Stimulated activated naive B cell treated with anti-CD40 and anti-IgM and Interleukin-4, amounts not matched to agents 10 μg/mL and 1 μg/mL and 100 μg/mL, for 72 hours (primary cell): ENCODE measurements at places on chromosomes 2 and 18.

GRCh38 chr2:127094509-127095366 is 12.2 kb downstream of the BIN1 start:
- no peak for DNase-seq

GRCh38 chr2:223909001-223909741 is 36.0 kb downstream of the WDFY1 start:
- DNase-seq = no peak

GRCh38 chr18:22346953-22347605 is 70.6 kb downstream of the CTAGE1 start:
- no peak for DNase-seq

- no peak for DNase-seq
These were observed 339.8 kb upstream of the TCF4 start for GRCh38 chr18:55927831-55928230.

- no peak for DNase-seq
These were observed 1.6 kb upstream of the NFE2L2 start for GRCh38 chr2:177265824-177266817.

- peak; percentile 82 for DNase-seq
These were observed 95.6 kb downstream of the CAPN13 start for GRCh38 chr2:30711646-30712085.

- DNase-seq = peak; percentile 8
These were observed at the start of gene KCNS3 for GRCh38 chr2:17878281-17879136. KCNS3 (plus strand) TSS chr2:17878667; CDS start chr2:17931009, 52,342 bp downstream.

GRCh38 chr2:119414894-119415293 is 16.8 kb upstream of the TMEM37 start:
- DNase-seq = no peak

- DNase-seq = no peak
These were observed 332.6 kb downstream of the KIAA1328 start for GRCh38 chr18:37161491-37161890.

- no peak for DNase-seq
These were observed 45.1 kb downstream of the DHX57 start for GRCh38 chr2:38830526-38831159.

GRCh38 chr18:57954935-57955334 is 89.1 kb upstream of the NEDD4L start:
- DNase-seq = no peak

- no peak for DNase-seq
These were observed 33.3 kb downstream of the DOCK10 start for GRCh38 chr2:225008935-225009334.

- no peak for DNase-seq
These were observed 5.0 kb downstream of the MGAT5 start for GRCh38 chr2:134258684-134259388.

GRCh38 chr2:198471291-198471690 is 666.9 kb downstream of the PLCL1 start:
- DNase-seq = no peak

DNA sequence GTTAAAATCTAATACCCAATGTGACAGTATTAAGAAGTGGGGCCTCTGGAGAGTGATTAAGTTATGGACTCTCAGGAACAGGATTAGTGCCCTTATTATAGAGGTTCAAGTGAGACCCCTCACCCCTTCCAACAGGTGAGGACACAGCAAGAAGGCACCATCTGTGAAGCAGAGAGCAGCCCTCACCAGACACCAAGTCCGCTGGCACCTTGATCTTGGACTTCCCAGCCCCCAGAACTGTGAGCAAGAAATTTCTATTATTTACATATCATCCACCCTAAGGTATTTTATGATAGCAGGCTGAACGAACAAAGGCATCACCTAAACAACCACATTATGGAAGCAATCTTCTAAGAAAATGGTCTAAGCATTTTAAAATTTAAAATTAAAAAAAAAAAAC is 59.0 kb downstream of the HDAC4 start:
- no peak for DNase-seq

DNA sequence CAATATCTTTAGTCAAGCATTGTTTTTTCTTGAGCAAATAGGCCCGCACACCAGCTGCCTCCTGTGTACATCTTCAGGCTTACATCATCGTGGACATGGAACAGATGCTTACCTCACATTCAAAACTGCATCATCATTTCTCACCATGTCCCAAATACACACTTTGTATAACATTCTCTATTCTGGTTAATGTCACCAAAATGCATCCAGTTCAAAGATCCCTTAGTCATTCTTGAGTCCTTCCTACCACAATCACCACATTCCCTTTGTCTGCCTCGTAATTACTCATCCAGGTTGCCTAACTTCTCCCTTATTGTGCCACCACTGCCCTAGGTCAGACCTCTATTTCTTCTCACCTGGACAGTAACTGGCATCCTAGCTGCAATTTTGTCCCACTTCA is 373.7 kb upstream of the GALNT5 start:
- DNase-seq = no peak

DNA sequence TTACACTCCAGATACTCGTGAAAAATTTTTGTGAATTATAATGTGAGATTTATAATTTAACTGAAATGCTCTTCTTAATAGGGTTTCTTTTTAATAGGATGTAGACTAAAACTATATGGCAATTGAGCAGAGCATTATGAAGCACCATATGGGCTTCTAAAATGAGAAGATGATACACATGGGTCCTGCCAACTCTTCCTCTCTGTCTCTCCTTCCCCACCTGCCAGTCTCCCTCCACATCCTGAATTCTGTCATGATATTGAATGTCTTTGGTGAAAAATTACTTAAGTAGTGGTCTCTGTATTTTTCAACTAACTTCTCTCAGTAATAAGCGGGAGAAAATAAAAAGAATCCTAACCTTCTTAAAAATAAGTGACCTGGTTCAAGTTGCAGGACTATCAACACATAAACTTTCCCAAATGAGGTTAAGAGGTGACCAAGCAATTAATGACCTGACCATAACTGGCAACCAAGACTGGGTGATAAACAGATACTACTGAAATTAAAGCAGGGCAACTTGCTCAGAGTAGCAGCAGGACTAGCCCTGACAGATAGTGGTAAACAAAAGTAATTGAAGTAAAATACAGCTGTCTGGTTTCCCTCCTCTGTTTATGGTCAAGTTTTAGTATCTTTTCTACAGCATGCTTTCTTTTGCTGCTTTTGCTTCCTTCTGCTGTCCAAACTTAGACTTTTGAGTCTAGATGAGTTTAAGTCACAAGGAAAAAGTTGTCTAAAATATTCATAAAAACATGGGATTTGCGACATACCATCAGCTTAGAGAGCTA is 117.1 kb upstream of the PDE1A start:
- no peak for DNase-seq

GRCh38 chr18:28032177-28032576 is 144.8 kb downstream of the CDH2 start:
- no peak for DNase-seq

GRCh38 chr2:19473350-19473749 is 114.9 kb upstream of the OSR1 start:
- no peak for DNase-seq

- no peak for DNase-seq
These were observed 154.8 kb downstream of the RNF144A start for GRCh38 chr2:7071916-7072556.

DNA sequence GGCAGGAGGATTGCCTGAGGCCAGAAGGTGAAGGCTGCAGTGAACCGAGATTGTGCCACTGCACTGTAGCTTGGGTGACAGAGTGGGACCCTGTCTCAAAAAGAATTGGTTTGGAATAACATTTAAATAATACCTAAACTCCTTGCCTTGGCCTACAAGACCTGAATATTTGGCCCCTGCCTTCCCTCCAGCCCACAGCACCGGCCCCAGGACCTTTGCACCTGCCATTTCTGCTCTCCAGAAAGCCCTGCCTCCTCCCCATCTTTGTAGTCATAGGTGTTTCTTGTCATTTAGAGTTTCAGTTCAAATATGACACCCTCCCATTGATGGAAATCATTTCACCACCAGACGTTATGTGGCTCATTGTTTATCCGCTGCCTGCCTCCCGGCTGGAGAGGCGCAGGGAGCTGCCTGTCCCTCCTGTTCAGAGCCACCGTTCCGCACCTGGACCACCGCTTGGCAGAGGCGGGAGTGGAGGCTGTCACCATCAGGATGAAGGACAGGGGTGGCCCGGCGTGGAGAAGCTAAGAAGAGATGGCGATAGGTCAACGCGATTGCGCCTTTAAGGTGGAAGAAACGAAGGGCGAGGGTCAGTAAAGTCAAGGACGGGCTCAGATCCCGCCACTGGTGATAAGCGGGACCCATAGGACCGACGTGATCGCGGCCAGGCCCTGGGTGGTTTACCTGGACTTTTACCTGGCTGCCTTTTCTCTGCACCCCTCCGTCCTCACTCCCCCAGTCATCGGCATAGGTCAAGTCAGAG is 638 bp upstream of the LPIN1 start:
- DNase-seq = no peak

GRCh38 chr2:134140251-134140661 is 113.6 kb upstream of the MGAT5 start:
- DNase-seq = no peak
